ENCODE measurements at places on chromosomes 4 and X.

DNA sequence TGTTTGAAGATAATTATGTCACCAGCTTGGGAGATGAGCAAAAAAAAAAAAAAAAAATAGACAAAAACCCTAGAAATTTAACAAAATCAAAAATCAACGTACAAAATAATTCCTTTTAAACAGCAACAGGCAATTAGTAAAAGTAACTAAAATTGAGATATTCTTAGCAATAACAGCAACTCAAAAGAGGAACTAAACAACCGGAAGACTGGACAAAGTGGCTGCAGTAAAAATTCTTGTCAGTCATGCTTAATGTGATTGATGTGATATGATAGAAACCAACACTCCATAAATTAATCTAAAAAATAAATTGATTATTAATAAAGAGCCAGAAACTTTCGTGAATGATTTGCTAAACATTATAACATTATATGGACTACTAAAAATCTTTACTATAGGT lies 1534.6 kb upstream of the AGA start:
- DNase-seq = no peak

DNA sequence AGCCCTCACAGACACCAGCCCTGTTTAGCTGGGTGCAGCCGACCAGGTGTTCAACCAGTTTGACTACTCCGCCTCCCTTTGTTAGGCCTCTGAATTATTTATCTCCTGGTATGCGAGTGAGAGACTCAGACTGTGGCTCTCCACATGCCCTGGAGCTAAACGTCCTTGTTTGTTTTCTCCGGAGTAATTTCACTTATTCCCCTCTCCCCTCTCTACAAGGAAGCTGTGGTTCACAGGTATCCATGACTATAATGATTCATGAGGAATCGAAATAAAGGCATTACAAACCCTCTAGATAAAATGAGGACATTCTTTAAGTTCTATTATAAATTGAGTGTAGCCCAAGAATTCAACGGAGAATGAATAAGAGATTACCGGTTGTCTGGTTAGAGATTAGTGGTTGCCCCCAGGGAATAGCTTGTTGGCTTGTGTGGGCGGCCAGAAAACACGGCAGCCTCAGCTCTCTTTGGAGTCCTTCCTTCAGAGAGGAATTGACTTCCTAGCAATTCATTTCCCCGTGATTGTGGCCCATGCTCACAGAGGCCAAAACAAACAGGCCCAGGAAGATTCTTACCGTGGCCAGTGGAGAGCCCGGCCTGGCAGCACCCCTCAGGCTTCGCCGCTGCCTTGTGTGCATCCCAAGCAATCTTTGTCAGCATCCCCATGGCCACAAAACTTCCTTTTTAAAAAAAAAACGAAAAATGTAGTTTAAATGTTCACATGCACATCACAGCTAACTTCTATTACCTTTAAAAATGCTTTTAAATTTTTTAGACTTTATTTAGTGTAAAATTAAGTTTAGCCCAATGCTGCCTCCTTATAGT lies 60.2 kb upstream of the CBR4 start:
- no peak for DNase-seq

DNA sequence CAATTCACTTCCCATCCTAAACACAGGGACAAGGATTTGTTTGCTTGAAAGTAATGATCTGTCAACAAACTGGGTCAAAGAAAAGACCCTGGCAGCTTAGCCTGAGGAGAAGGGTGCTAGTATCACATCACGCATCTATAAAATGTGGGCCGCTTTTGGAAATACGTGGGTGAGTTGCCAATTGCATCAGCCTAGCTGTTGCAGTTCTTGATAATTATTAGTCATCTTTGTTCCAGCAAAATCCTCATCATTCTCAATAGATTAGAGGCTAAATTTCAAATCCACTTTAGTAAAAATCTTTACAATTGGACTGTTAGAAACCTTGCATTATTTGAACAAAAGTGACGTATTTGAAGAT lies 33.6 kb upstream of the TAPT1 start:
- no peak for DNase-seq

- no peak for DNase-seq
Observed at GRCh38 chr4:78650106-78651024, 98.8 kb downstream of the ANXA3 start.

DNA sequence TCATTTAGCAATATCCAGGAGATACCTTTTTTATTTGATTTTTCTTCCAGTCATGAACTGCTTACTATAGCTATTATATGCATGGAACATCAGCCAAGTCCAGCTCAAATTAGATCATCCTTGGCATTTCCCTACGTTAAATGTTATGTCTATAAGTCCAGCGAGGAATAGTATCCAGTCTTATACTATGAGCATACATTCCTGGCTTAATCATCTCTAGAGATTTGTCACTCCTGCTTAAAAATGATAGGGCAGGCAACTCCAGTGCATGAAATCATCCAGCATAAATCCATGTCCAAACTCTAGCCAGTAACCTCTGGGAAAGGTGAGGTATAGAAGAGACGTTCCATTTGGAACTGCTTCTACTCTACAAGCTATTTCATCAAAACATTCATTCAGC lies 126.7 kb upstream of the VCX2 start:
- DNase-seq = no peak

DNA sequence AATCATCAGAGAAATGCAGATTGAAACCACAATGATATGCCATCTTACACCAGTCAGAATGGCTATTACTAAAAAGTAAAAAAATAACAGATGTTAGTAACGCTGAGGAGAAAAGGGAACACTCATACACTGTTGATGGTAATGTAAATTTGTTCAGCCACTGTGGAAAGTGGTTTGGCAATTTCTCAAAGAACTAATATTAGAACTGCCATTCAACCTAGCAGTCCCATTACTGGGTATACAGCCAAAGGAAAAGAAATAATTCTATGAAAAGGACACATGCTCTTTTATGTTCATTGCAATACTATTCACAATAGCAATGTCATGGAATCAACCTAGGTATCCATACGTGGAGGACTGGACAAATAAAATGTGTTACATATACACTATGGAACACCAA lies 566.3 kb downstream of the STPG2 start:
- no peak for DNase-seq

- DNase-seq = no peak
Observed at GRCh38 chr4:114547340-114548134, 51.1 kb upstream of the UGT8 start.

DNA sequence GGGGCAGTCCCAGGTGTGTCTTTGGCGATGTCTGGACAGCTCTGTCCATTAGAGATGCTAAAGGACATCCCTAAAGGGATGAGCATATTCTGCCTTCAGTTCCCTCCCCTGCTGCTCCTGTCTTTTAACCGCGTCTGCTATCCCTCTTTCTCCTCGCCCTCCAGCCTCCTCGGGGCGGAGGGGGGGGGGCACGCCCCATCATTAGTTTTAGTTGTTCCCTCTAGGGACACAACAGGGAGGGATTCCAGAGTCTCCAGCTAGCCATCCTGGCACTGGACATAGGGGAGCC lies 1.1 kb downstream of the MSL3 start:
- DNase-seq = no peak

- no peak for DNase-seq
Observed at GRCh38 chr4:9804918-9805317, 23.5 kb downstream of the DRD5 start.

DNA sequence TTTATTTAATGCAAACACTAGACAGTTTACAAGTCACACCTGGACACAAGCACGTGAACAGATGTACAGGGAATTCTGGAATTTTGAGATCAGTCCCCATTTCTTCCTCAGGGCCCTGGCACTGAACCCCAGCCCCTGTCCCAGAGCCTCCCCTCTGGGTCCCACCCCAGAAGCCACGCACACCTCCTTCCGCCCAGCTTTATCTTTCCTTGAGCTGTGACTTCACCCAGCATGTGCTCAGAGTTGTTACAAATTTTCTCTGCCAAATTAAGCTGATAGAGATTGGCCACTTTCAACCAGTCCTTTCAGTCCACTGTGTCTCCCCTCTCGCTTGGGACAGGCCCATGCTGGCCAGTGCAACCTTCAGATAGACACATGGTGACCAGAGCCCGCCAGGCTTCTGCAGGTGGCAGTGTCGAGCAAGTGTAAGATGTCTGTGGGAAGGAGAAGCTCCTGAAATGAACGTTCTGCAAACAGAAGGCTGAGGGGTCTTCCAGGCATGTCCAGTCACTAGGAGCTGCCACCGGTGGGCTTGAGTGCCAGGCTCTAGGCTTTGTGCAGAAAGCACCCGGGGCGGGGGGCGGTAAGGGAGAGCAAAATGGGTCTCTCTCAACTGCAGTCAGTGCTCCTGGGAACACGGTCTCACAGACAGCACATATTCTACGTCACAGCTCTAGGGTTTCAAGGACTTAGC lies 73.3 kb downstream of the MTMR1 start:
- peak; percentile 7 for DNase-seq

DNA sequence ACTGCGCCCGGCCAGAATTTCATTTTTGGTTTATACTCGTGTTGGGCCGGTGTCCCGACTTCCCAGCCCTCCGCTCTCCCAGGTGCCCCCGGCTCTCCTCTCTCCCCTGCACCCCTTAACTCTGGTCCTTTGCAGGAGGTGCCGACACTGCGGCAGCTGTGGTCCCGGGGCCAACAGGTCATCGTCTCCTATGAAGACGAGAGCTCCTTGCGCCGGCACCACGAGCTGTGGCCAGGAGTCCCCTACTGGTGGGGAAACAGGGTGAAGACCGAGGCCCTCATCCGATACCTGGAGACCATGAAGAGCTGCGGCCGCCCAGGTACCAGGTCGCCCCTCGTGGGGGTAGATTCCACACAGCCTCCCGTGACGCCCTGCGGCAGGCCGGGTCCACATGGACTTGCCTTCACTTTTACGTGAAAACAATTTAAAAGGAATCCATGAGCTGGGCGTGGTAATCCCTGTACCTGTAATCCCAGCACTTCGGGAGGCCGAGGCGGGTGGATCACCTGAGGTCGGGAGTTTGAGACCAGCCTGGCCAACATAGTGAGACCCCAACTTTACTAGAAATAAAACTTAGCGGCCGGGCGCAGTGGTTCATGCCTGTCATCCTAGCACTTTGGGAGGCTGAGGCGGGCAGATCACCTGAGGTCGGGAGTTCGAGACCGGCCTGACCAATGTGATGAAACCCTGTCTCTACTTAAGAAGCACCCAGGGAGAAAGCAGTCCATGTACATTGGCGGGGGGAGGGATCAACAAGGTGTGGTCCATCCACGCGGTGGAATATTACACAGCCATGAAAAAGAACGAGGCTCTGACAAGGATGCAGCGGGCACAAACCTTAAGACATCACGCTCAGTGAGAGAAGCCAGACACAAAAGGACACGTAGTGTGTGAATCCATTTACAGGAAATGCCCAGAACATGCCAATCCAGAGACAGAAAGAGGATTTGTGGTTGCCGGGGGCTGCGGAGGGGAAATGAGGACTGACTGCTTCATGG lies 12.0 kb downstream of the PLCXD1 start:
- no peak for DNase-seq

DNA sequence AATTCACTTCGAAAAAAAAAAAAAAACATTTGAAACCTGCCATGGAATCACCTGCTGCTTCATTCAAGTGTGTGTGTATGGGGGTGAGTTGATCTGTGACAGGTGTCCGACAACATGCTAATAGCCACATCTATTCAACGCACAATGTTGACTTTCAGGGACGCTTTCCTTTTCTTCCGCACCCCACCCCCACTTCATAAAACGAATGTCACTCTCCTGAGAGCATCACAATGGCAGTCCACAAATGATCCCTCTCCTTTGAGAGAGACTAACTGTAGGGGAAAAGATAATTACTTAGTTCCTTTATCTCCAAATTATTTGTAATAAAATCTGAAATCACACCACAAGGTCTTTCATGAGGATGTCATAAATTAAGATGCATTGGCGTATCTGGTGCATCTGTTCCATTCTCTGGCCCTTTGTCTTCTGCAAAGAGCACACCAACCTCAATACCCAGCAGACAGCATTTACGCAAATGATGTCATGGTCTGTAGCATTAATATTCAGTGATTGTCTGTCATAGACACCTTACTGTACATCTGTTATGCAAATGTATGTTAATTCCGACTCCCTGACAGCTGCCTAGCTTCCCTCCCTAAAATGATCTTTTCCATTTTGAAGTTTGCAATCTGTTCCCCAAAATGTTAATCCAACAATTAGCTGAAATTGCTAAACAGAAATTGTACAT lies 640.0 kb upstream of the BOD1L1 start:
- DNase-seq = no peak

- no peak for DNase-seq
Observed at GRCh38 chr4:100649417-100649816, 131.6 kb upstream of the EMCN start.

DNA sequence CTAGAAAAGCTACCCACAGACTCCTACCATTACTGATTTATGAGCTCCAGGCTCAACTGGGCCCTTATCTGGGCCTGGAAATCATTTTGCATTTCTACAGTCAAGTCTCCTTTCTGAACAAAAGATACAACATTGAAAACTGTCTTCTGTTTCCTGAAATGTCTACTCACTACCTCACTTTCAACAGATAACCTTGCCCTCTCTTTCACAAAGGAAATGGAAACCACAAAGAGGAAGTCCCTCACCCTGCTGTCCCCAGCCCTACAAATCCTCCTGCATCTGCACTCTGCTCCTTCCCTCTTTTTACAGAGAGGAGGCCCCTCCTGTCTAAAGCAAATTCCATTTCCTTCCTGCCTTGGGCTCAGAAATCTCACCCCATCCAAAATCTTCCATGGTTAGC lies 24.8 kb upstream of the CYBB start:
- DNase-seq = peak; percentile 77

DNA sequence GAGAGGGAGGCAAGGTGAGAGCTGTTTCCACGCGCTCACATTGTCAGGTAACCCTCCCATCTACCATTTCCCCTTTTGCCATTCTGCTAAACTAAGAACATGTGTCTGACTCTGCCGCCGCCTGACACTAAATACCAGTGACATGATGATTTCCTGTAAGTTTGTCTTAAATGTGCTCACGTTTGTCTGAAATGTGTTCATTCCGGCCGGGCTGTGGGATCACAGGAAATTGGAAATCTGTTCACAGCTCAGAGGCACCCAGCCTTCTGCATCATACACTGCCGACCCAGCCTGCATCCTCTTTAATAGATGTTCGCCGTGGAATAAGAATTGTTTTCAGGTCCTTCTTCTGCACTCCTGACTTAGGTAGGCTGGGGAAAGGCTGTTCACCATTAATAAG lies 336.2 kb upstream of the PPARGC1A start:
- DNase-seq = no peak

Data from RPMI8226 (cell line).